Activated gamma-delta T cell treated with Interleukin-2 at 50 U/mL for 16 hours (primary cell): ENCODE measurements at places on chromosomes 1 and 21.

- no peak for DNase-seq
Measured at GRCh38 chr1:110291241-110292030, 47.7 kb upstream of the RBM15 start.

DNA sequence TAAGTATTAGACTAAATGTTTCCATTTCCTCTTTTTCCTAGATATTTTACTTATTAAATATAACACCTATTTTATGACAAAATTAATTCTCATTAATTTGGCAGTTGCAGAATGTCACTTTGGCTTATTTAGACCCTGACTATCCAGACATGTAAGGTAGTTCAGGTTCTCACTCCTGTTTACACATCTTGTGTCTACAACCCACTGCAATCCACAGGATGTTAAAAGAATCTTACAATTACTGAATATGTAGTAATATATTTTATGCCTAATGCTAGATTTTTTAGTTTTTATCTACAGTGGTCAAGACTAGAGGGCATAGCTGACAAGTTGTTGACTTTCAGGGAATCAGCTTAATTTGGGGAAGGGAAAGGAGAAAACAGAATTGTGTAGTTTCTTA lies 346.7 kb downstream of the USP25 start:
- DNase-seq: no peak

DNA sequence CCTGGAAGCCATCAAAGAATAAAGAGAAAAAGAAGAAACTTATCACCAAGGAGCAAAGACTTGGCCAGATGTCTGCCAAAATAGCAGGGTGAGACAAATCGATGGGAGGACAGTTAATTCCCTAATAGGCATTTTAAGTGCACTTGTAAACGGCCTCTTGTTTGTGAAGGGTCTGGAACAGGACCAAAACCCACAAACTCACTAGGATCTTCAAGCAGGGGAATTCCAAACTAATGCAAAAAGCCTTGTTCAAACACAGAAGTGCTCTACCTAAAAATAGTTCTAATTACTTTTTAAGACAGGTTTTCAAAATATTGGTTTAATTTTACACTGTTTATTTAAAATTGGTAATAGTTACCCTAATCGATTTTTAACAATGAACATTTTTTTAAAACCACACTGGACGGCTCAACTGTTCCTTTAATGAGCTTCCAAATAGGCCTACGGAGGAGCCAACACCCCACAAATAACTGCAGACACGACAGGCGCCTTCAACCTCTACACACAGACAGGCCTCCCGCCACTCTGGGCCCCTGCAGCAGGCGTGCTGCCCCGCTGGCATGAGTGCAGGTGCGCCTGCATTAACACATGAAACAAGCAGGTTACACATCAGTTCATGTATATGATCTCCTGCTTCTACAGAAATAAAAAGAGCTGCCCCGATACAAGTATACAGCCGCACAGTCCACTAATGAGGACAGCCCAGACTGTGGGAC lies 15.8 kb downstream of the UBE2G2 start:
- DNase-seq: no peak

- no peak for DNase-seq
Measured at GRCh38 chr1:37761416-37762095, 3.4 kb downstream of the EPHA10 start.

DNA sequence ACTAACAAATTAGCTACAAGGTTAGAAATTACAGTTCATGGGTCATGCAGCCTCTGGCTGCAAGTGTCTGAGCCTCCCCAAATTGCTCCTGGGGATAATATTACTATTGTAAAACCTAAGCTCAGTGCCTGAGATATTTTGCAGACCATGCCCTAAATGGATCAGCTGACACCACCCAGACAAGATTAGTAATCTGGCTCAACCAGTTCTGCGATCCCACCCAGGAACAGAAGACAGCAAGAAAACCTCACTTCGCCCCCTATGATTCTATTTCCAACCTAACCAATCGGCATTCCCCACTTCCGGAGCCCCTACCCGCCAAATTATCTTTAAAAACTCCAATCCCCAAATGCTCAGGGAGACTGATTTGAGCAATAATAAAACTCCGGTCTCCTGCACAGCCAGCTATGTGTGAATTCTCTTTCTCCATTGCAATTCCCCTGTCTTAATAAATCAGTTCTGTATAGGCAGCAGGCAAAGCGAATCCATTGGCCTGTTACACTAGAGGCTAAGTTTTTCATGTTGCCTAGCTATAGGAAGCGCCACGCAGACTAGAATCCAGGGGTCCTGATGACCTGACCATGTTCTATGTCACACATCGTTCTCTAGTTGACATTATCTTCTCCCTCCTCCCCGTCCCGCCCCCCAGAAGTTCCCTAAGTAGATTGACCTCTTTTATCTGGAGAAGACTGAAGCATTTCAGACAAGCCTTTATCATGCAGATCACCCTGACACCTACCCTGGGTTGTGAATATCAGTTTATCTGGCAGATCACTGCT lies 22.4 kb upstream of the ZFYVE9 start:
- DNase-seq: no peak

DNA sequence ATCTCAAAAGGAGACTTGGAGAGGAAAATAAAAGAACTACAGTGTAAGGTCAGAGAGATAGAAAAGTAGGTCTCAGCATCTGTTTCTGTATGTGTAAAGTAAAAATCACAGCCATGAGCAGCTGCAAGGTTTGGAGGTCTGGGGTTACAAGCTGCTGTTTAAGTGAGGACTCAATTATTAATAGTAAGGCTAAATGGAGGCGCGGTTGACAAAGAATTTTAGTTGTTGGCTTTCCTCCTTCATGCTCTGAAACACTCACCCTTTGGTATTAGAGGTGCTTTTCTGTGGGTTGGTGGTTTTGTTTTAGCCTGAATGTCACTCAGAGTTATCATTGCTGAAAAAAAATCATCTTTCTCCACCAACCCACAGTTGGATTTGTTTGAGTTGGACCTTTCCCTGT lies 59.8 kb upstream of the HAO2 start:
- no peak for DNase-seq

DNA sequence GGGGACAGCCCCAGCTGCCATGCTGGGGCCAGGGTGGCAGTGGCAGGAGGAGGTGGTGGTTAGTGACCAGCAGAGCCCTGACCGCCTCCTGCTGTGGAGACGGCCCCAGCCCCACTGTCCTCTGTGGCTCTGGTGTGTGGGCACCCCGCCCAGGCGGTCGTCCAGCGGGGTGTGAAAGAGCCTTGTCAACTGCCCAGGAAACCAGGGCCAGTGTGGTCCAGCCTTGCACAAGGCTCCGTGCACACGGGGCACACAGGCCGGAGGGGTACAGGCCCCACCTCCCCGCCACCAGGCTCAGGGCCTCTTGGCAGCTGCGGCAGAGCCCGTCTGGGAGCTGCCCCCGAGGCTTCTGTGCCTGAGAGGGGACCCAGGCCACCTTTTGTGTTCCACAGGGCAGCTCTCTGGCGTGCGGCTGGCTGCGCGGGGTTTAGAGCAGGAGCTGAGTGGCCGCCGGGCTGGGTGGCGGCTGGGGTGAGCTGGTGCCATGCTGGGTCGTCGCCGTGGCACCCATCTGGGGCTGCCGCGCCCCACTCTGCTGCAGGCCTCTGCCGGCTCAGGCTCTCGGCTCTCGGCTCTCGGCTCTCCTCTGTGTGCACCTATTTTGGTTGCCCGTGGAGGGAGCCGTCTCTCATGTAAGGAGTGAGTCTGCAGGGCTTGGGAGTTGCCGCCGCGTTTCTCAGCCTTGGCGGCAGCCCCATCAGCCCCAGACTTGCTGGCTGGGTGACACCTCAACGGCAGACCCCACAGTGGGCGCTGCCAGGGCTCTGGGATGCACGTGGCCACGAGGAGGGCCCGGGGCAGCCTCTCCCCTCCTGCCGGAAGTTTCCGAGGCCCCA lies 36.1 kb downstream of the SLX9 start:
- no peak for DNase-seq

- peak; percentile 79 for DNase-seq
Measured at GRCh38 chr1:205321162-205321958, at the start of gene NUAK2. Gene NUAK2, minus strand, starts transcription at chr1:205321745. Its CDS starts 117 bp downstream, at chr1:205321628.

DNA sequence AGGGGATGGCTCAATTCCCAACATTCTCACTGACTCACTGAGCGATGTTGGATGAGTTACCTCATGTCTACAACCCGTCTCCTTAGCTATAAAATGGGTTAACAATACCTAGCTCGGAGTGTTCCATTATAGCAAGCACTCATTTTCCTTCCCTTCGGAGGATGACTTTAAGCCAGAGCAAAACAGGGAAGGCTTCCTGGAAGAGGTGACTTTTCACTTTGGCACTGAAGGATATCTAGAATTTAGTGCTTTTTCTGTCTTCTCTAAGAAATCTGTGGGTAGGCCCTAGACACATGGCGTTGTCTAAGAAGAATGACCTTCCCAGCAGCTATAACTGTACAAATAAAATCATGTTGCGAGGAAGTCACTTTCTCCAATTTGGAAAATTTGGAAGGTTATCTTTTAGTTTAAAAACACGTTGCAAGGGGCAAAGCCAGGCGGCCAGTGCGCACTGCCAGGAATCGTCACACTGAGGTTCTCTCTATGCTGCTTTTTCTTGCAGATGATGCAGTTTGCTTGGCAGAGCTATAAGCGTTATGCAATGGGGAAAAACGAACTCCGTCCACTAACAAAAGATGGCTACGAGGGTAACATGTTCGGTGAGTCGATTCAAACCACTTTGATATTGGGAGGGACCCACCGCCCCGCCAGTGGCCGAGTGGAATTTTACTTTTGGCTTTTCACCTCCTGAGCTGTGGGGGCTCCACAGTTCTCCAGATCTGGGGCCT lies 69.5 kb downstream of the MAN1C1 start:
- DNase-seq: no peak

- DNase-seq: no peak
Measured at GRCh38 chr21:46561445-46562090, 43.3 kb downstream of the S100B start.

GRCh38 chr1:245956225-245956624 lies 550.9 kb downstream of the SMYD3 start:
- DNase-seq: peak; percentile 31

DNA sequence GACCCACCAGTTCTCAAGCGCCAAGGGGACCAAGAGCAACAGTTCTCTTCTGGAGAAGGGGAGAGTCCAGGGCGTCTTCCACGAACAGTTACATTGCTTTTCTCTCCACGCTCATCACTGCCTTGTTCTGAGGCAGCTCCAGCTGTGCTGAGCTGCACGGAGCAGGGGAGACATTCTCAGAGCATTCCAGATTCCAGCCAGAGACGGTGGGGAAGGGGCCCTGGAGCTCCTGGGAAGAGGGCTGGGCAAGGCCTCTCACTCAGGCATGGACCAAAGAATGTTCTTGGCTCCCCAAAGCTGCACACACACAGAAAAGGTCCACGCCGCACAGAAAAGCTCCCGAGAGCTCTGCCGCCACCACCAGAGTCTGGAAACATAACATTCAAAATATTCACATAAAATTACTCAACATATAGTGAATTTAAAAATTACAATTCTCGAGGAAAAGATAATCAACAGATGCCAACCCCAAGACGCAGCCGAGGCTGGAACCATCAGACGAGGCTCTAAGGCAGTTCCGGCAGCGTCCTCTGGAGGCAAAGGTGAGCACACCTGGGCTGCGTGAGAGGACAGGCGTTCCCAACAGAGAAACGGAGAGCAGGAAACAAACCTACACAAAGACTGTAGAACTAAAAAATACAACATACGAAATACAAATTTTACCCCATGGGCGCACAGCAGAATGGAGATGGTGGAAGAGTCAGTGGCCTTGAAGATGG lies 40.5 kb downstream of the UBE2G2 start:
- DNase-seq: no peak

DNA sequence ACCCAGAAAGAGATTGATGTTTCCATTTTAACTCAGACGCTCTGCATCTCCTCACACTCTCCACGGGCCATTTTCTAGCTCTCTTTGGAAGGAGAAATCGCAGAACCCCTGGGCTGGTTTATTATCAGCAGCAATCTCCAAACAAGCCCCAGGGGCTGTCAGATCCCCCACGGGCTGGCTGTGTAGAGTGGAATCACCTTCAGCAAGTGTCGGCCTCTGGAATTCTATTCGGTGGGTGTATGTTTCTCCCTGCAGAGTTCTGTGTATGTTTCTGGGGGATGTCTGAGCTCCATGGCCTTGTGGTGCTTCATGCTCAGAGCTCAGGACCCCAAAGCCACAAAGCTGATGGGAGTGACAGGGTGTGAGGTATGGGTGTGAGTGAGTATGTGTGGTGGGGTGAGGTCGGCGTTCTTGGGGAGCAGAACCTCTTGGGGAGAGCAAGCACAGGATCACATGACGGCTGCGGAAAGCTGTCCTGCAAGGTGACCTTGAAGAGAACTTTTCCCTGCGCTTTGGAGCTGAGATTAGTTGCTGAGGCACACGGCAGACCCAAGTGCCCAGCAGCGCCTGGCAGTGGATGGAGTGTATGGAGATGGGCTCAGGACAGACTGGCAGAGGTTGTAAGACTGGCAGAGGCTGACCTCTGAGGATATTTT lies 489 bp downstream of the ACOT11 start:
- no peak for DNase-seq

- DNase-seq: no peak
Measured at GRCh38 chr1:91835087-91835521, 50.8 kb downstream of the TGFBR3 start.

GRCh38 chr1:119713039-119713748 lies 1.5 kb downstream of the PHGDH start:
- DNase-seq: no peak

GRCh38 chr1:27668808-27669723 lies 2.9 kb downstream of the IFI6 start:
- DNase-seq: peak; percentile 90

DNA sequence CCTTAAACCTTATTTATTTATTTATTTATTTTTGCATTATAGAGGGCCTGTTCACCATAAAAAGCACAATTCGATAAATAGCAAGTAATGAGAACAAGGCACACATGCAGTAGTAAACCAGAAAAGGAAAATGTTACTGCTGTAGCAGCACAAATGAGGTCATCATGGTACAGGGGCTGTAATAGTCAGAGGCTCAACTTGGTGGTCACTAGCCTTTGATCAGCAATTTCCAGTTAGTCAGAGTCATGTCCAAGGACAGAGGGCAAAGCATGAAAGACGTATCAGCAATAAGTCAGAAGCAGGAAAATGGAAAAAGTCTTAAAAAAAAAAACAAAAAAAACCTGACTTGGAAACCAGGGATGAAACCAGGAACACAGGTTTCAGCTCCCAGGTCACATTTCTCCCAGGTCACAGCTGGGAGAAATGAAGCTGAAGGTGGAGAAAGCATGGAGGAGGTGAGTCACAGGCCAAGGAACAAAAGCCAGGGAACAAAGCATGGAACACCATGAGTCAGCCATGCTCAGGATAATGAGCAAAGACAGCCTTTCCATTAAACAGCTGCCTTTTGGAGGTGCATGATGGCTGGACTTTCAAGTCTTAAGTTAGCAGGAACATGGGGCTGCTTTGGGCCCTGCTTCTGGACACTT lies 556.3 kb downstream of the LTN1 start:
- no peak for DNase-seq

DNA sequence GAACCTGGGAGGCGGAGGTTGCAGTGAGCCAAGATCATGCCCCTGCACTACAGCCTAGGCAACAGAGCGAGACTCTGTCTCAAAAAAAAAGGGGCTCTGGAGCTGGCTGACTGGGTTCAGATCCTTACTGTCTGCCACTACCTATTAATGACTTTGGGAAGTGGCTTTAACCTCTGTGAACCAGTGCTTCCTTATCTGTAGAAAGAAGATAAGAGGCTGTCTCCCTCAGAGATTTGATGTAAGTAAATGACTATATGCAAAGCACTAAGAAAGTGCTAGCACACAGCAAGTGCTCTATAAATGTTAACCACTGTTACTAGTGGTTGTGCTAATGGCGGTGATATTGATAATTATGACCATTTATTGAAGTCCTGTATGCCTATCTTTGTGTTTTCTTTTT lies 94.6 kb downstream of the VPS13D start:
- no peak for DNase-seq
